ENCODE measurements at places on chromosomes 5 and 9.

DNA sequence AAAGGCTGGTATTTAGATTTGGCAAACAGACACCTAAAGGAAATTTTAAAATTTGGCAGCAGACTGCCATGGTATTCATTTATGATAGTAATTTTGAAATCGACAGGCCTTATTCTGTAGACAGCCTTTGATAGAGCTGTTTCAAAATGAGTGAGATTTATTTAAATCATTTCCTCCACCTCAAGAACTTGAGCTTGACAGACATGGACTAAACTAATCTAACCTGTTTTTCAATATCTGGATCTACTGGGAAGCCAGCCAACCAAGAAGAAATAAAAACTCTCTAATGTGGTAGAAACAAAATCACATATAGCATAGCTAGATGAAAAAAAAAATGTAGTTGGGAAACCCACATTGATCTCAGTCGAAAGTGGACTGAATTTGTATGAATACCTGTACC lies 56.9 kb upstream of the RASA1 start:
- DNase-seq = no peak

DNA sequence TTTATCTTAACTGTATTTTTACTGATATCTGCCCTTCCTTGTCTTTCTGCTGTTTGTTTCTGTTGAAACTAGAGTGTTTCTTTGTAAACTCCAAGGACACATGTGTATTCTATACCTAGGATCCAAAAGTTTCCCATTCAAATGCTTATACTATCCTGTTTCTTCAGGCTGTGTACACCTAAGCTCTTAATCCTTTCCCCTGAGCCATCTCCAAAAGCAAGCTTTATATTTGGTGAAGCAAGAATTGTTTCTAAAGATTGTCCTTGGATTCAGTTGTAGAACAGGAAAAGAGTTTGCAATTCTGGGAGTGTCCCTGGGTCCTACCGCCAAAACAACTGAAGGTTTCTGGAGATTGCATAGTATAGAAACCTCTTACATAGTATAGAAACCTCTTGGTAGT lies 65.9 kb downstream of the CWC27 start:
- no peak for DNase-seq

- DNase-seq = no peak
Observed at GRCh38 chr5:113093558-113093957, 117.0 kb downstream of the DCP2 start.

DNA sequence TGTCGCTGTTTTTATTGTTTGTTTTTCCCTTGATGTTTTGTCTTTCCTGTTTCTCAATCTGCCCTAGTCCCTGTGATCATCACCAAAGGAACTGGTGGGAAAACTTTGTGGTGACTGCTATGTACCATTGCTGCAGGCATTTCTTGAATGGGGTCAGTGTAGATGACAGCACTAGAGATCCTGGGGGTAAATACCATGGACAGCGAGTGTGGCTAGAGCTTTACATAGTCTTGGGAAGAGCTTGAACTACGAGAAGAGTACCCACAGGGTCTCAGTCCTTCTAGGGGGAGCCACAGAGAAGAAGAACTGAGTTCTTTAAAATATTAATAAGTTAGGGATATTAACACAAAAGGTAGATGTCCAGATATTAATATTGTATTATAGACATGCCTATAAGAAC lies 138.8 kb downstream of the PAM start:
- DNase-seq = no peak

GRCh38 chr5:135055396-135055795 lies 21.4 kb upstream of the PITX1 start:
- DNase-seq = no peak

- DNase-seq = no peak
Observed at GRCh38 chr5:59560553-59560952, 333.0 kb downstream of the PDE4D start.

DNA sequence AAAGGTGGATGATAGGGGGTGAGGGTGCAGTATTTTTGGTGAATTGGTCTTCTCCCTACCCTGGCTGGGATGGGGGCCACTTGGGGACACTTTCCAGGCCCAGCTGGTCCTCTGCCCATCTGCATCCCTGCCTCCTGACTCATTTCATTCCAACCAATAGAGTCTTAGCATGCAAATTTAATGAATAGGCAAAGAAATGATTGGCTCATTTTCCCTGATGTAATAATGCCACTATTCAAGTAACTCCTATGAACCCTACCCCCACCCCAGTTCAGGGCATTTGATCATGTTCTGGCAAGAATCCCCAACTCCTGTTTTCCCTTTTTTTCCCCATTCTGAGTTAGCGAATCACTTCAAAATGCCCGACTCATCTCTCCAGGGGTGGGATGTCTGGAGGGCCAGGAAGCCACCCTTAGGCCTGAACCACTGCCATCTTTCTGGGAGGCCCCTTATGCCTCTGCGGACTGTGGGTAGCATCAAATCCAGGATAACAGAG lies 56.7 kb downstream of the PCDH1 start:
- no peak for DNase-seq

DNA sequence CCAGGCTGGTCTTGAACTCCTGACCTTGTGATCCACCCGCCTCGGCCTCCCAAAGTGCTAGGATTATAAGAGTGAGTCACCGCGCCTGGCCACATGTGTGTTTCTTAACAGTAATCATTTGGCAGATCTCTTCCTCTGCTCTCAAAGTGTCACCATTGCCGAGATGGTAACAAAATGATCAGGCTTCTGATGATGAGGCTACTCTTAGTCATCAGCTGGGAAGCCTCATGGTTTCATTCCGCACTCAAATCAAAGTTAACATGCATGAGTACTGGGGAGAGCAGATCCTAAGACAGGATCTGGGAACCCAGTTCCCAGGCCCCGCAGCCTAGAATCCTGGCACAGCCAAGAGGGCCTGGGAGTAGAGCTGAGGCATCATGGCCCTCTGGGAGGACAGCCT lies 27.4 kb downstream of the BARHL1 start:
- DNase-seq = no peak

- DNase-seq = no peak
Observed at GRCh38 chr5:87645224-87645623, 232.5 kb upstream of the CCNH start.

- no peak for DNase-seq
Observed at GRCh38 chr9:134260801-134261200, 65.5 kb upstream of the RXRA start.

DNA sequence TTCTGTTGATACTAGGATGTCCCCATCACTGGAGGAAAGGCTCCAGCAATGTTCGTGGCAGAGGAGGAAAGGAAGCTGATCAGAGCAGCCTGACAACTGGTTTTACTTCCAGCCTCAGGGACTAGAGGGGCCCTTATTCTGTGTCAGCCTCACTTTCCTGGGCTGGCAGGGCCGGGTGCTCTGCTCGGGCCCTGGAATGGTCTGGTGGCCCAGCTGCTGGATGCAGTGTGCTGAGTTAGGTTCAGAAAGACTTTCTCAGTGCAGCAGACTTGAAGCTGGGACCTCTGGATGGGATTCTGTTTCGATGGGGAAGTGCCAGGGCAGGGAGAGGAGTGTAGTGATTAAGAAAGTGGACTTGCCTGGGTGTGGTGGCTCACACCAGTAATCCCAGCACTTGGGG lies 81.0 kb downstream of the MACROH2A1 start:
- no peak for DNase-seq

DNA sequence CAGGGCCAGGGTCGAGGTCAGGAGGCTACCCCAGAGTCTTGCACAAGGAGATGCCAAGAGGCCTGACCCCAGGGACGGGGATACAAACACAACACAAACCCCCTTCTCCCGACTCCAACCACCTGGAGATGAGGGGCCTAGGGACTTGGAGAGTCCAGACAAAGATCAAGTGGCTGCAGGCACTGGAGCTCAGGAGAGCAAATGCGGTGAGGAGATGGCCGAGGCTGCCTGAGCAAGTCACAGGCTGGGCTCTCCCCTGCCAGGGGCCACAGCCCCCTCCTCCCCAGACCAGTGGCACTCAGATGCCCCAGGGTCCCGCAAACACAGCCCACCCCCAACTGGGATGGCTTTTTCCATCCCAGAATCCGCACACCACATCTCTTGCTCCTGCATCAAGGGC lies 15.8 kb downstream of the SH3GLB2 start:
- DNase-seq = no peak

- no peak for DNase-seq
Observed at GRCh38 chr5:172707285-172708182, 63.5 kb downstream of the DUSP1 start.

- no peak for DNase-seq
Observed at GRCh38 chr5:29894668-29895067, 1298.8 kb upstream of the CDH6 start.

All from stimulated activated CD4-positive, alpha-beta T cell treated with anti-CD3 and anti-CD28 coated beads, Interleukin-1b, Interleukin-23, amount 100 ng/mL, for 1 hour (primary cell).